K562 (cell line): ENCODE measurements at places on chromosomes 6 and 20.

DNA sequence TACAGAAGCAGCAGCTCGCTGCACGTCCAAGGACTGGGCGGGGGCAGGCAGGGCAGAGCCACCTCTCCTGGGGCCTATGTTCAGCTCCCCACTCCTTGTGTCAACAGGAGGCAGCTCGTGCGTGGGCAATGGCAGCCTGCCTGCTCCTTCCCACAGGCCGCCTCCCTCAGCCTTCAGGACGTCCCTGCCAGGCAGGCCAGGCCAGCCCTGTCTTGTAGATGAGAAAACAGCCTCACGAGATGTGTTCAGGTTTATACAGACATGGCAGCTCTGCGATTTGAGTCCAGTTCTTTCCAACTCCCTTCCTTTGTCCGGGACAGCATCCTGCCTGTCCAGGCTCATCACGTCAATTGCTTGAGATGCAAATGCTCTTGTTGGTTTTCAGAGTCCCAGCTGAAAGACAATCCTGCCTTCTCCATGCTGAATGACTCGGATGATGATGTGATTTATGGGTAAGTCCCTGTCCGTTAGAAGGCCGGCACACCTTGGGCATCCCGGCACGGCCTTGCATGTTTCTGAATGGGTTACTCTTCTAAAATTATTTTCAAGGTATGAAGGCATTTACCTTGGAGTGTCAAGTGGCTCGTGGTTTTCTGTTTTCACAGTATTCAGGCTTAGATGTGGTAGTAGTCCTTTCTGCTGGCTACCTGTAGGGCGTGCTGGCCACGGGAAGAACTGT lies 13.5 kb downstream of the DYNLT1 start:
- no peak for DNase-seq

DNA sequence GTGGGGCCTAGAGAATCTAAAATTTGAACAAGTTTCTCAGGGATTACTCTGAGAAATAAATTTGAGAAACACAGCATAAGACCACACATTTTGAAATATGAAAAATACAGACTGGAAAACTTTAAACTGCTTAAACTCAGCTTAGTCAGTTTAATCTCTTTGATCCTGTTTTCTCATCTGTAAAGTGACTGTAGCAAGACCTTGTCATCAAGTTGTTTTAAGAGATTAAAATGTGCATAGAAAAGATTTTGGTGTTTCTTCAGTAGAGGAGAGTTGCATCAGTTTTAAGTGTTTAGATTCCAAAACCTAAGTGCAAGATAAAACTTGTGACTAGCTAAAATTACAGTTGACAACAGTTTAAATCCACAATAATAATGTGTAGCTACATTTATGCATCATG lies 8.1 kb upstream of the BCKDHB start:
- no peak for DNase-seq

DNA sequence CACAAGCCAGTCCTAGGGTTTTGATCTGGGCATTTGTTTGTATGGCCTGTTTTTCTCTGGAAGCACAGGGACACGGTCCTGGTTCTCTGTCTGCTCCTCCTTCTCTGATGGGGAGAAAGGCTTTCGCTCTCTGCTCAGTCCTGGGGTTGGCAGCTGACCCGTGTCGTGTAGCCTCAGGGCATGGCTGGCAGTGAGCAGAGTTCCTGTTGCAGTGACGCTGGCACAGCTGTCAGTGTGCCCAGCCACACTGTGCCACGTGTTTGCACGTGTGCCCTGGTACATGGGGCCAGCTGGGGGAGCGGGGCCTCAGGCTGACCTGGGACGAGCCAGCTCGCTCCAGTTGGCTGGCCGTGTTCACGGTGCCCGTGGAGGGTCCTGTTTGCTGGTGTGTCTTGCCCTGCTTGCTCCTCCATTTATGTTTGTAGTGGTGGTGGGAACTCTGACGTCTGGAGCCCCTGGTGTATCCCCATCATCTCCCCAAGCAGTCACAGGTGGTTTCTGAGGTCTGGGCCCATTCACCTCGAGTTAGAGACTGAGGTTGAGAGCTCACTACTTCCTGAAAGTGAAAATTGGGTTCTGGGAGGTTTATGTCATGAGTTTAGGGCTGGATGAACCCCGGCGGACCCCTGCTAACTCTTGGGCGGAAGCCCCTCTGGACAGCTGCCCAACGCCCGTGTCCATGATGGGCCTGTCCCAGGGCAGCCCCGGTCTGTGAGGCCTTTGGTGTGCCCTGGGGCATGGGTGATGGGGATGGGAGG lies 10.2 kb upstream of the DNAJC5 start:
- DNase-seq: no peak

DNA sequence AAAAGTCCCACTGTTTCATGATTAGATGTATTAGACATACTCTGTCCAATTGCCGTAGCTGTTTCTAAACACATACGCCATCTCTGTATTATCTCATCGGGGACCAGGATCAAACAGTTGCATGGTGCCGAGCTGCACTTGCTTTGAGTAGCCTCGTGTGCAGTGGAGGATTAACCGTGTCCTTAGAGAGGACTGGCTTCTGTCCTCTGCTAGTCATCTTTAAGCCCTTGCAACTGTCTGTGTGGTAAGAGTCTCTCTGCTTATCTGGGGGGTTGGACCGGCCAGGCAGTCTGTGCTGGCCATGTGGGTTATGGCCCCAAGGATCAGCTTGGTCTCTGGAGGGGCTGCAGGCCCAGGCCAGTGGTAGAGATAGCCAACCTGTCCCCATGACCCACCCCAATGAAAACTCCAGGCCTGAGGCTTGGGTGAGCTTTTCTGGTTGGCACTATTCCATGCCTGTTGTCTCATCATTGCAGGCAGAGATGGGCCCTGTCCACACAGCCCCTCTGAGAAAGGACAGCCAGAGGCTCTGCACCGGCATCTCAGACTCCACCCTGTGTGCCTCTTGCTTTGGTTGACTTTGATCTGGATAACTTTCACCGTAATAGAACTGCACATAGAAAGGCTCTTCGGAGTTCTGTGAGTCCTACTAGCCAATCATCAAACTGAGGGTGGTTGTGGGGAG lies 137.3 kb upstream of the SNX9 start:
- DNase-seq: no peak

GRCh38 chr6:69732640-69733039 lies 64.2 kb downstream of the LMBRD1 start:
- DNase-seq: peak; percentile 12

GRCh38 chr20:12012241-12013222 lies 94.8 kb downstream of the BTBD3 start:
- peak; percentile 44 for DNase-seq
